ENCODE measurements at places on chromosomes 1 and 21. TPM values are rescaled to one million over a fixed set of nuclear protein-coding genes. Genes with fewer than 3 reads are reported as not detected.

CRNN gene
- not detected for total RNA-seq

PTPN22 gene
- total RNA-seq = 0.31 TPM

TENT5C gene
- total RNA-seq = 0.36 TPM

TCP10L gene
- 0.33 TPM for total RNA-seq

RAD54L gene
- total RNA-seq = 4.5 TPM

KLF17 gene
- total RNA-seq = not detected

RBM11 gene
- total RNA-seq = 2.0 TPM

FAM3B gene
- total RNA-seq = not detected

ALPL gene
- total RNA-seq = not detected

ARPC5 gene
- total RNA-seq = 84.9 TPM

ACKR1 gene
- total RNA-seq = under 0.01 TPM

CACNA1E gene
- total RNA-seq = not detected

TRIM58 gene
- total RNA-seq = 0.33 TPM

SHE gene
- 1.00 TPM for total RNA-seq

ERICH3 gene
- not detected for total RNA-seq

ETV3L gene
- not detected for total RNA-seq

BMP8B gene
- total RNA-seq = 1.8 TPM

PLCH2 gene
- total RNA-seq = not detected

KRTAP7-1 gene
- total RNA-seq = not detected

SRRM1 gene
- 57.5 TPM for total RNA-seq

SPATA45 gene
- total RNA-seq = not detected

Data from melanocyte of skin (primary cell).